ENCODE measurements at places on chromosomes 16 and 17.
A peak's percentile ranks its signal among the peaks of the same experiment; 100 is the strongest.

DNA sequence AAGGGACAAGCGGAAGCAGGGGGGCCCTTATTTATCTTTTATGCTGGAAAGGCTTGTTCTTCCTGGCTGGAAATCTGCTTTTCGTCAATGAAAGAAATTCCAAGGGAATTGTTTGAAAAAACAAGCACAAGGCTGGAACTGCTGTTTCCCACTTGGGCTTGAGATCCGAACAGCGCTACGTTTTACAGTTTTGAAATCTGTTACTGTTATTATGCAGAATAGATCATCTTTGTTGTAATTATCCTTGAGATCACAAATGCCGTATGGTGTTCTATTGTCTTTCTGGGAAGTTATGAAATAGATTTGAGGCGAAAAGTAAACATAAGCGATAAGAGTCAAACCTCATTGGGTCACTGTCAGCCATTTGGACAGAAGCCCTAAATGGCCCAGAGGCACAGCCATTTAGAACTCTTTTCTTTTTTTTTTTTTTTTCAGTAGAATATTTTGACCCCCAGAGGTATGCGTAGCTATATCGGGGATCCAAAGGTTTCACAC, 223.3 kb downstream of the IRX3 start:
- no peak for DNase-seq

DNA sequence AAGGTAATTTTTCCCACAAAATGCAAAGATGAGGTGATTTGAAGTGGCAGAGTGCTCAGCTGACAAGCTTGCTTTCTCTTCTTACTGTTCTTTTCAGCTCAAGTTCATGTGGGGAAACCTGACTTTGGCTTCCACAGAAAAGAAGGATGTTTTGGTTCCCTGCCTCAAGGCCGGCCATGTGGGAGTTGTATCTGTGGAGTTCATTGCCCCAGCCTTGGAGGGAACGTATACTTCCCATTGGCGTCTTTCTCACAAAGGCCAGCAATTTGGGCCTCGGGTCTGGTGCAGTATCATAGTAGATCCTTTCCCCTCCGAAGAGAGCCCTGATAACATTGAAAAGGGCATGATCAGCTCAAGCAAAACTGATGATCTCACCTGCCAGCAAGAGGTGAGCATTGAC, 18.4 kb upstream of the TMEM106A start:
- DNase-seq, result no peak

DNA sequence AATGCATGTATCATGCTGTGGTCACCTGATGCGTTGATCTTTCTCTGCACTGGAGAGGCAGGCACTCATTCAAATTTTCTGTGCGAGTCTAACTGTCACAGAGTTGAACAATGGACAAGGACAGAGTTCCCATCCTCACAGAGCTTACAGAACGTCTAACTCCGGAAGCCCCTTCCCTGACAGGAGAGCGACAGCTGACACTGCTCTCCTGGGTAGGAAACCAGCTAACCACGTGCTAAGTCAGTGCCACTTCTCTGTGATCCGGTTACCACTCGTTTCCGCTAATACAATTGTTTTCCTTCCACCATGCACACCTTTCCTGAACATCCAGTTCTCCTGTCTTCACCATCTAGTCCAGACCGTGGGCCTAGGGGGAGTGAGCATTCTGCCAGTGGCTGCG, 11.3 kb downstream of the KLHDC4 start:
- DNase-seq, result no peak

GRCh38 chr16:79261944-79262552, 338.5 kb downstream of the MAF start:
- DNase-seq, result no peak

- DNase-seq, result no peak
These were observed 126.6 kb downstream of the LAT start for GRCh38 chr16:29111421-29111820.

- no peak for DNase-seq
These were observed 80.5 kb downstream of the ZNF778 start for GRCh38 chr16:89297910-89298545.

- DNase-seq, result no peak
These were observed 46.9 kb upstream of the HNF1B start for GRCh38 chr17:37791447-37792399.

GRCh38 chr17:7593296-7593695, 3.4 kb upstream of the SOX15 start:
- no peak for DNase-seq

GRCh38 chr17:29461483-29462206, 71.5 kb downstream of the TAOK1 start:
- no peak for DNase-seq

DNA sequence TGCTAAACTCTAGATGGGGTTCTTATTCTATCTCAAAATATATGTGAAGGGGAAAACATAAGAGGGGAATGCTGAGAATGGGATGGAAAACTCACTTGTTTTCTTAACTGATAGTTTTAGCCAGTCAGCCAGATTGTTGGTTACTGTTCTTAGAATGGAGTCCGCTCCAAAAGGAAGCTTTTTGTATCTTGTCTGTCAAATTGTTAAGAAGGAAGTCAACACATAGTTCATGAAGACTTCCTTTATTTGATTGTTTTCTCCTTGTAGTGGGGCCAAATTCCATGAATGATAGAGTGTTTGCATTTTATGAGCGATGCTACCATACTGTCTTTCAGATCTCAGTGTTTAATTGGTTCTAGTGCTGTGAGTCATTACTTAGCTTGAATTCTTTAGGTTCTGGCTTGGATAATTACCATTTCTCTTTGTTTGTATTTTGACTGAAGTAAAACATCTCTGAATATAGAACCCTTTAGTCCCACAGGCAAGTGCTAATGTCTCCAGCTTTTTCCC, 98.3 kb upstream of the GOT2 start:
- no peak for DNase-seq

DNA sequence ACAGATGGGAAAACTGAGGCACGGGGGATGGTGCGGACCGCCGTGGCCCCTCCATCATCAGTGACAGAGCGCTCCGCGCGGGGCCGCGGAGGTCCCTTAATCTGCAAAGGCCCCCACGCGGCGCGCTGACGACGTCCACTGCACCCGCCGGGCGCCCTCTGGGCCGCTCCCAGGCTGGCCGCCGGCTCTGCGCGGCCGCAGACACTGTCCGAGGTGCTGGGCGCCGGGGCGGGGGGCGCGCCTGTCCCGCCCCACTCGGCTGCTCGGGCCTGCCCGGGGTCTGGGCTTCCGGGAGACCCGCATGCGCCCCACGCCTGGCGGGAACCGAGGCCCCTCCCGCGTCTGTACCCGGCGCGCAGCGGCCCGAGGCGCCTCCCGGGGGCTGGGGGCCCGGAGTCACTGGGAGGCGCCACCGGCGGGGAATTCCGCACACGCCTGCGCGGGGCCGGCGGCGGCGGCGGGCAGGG, 550 bp upstream of the RNF213 start:
- DNase-seq, result peak; percentile 68

DNA sequence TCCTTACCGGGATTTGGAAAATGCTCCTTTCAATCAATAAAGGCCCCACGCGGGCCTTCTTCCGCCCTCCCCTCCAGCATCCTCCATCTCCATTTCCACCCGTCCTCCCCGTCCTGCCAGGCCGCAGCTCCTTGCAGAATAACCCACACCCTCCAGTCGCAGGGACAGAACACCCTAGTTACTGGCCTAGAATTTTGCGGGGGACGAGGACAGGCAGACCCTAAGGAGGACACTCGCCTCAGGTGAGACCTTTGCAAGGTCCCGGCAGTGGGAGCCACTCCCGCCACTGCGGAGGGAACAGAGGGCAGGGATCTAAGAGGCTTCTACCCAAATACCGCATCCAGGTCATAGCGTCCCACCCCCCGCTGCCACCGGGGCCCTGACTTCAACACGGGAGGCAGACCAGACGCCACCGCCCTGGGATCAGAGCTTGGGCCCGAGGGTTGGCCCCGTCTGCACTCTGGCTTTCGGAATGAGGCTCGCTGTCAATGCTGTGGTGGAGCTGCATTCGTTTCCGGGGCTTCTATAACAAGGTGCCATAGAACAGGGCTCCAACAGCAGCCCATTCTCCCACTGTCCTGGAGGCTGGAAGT, 26.8 kb downstream of the SLC25A10 start:
- DNase-seq, result no peak

GRCh38 chr16:6558126-6558525, 774.5 kb upstream of the RBFOX1 start:
- DNase-seq, result no peak

GRCh38 chr17:57699751-57700219, 45.3 kb downstream of the CCDC182 start:
- DNase-seq, result peak; percentile 34

DNA sequence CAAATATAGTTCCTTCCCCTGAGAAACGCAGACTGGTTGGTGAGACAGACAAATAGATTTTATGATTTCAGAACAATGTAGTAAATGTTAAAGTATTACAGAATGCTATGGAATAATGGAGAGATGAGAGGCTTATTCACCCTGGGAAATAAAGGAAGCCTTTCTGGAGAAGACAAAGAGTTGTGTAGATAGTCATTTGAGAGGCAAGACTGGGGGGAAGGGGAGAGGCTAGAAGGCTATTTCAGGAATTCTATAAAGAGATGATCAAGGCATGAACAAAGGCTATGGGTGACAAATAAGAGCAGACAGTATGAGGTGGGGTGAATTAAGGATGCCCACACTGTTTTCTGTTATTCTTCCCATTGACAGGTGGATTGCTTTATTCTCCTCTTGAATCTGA, 211.4 kb downstream of the GRIN2A start:
- DNase-seq, result no peak

GRCh38 chr17:66829386-66829864, 5.5 kb upstream of the CACNG5 start:
- DNase-seq, result peak; percentile 77

GRCh38 chr16:50712560-50712898, 19.1 kb downstream of the NOD2 start:
- DNase-seq, result no peak

- DNase-seq, result peak; percentile 43
These were observed 17.1 kb upstream of the CPSF4L start for GRCh38 chr17:73278465-73279453.

DNA sequence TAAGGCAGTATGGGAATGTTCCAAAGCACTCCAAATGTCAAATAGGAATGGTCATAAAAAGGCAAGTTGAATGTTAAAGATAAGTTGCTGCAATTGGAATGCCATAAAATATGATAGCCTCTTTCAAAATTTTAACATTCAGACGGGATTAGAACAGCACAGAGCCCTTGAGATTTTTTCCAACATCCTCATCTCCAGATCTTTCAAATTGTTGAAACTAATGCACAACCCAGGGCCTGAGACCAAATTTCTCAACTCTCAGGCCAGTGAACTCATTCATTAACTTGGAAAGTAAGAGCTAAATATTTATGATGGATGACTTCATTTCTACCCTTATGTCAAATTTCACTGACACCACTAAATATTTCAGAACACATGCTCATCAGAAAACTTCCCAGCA, 346.5 kb upstream of the XYLT1 start:
- no peak for DNase-seq

- DNase-seq, result no peak
These were observed 73.2 kb downstream of the RBFOX3 start for GRCh38 chr17:79537686-79538085.

GRCh38 chr16:9061358-9061813, 30.1 kb upstream of the HAPSTR1 start:
- peak; percentile 19 for DNase-seq

- peak; percentile 23 for DNase-seq
These were observed 6.3 kb downstream of the C17orf50 start for GRCh38 chr17:35766903-35767510.

DNA sequence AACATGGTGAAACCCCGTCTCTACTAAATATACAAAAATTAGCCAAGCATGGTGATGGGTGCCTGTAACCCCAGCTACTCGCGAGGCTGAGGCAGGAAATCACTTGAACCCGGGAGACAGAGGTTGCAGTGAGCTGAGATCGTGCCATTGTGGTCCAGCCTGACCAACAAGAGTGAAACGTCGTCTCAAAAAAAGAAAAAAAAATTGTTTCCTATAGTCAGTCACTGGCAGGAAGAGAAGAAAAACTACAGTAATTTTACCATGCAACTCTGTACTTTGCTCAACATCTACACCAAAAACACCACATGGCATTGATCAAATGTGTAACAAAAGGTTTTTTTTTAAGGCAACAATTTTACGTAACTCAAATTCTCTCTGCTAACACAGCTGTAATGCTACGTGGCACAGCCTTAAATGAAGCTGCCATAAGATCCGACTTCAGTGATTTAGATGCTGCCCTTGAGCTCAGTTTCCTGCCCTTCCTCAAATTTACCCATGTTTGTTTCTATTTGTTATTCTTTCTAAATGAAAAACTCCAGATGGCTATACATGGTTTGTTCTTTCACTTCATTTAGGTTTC, 40.2 kb downstream of the CNOT1 start:
- DNase-seq, result no peak

GRCh38 chr17:53724726-53725125, 98.0 kb upstream of the KIF2B start:
- no peak for DNase-seq

GRCh38 chr16:11225677-11226549, 30.1 kb downstream of the SOCS1 start:
- no peak for DNase-seq

- DNase-seq, result no peak
These were observed 20.6 kb downstream of the CSNK2A2 start for GRCh38 chr16:58177353-58177710.

- no peak for DNase-seq
These were observed 39.0 kb downstream of the CA4 start for GRCh38 chr17:60188759-60189158.

DNA sequence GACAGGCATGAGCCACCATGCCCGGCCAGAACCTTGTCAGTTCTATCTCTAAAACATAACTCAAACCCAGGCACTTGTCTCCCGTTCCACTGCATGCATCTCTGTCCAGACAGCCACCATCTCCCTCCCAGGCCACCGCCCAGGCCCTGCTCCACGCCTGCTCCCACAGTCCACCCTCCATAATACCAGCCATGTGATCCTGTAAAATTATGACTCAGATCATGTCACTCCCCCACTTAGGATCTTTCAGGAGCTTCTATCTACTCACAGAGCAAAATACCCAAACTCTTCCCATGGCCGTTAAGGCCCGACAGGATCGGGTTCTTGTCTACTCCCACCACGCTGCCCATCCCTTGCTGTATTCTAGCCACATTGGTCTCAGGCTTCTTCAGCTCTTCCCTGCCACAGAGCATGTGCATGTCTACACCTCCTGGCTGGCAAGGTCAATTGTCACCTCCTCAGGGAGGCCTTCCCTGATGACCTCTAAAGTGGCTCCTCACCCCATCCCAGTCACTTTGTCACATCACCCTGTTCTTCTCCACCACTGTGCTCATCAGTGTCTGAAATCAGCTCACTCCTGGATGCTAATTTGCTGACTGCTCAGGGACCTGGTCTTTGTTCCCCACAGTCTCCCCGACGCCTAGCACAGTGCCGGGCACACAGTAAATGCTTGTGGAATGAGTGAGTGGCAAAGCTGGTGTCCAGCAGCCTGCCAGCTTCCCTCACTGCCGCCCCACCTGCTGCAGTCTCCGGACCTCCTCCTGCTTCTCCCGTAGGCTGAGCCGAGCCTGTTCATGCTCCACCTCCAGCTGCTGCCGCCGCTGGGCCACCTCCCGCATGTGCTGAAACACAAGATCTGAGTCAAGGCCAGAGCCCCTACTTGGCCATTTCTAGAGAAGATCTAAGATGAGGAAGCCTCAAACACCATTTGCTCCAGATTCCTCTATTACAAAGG, 6.7 kb downstream of the TSPOAP1 start:
- DNase-seq, result no peak

- DNase-seq, result no peak
These were observed 31.8 kb upstream of the APPBP2 start for GRCh38 chr17:60557805-60558204.
